C1 segment of cervical spinal cord (tissue), 14 donors: ENCODE measurements at places on chromosomes 4 and X.

DNA sequence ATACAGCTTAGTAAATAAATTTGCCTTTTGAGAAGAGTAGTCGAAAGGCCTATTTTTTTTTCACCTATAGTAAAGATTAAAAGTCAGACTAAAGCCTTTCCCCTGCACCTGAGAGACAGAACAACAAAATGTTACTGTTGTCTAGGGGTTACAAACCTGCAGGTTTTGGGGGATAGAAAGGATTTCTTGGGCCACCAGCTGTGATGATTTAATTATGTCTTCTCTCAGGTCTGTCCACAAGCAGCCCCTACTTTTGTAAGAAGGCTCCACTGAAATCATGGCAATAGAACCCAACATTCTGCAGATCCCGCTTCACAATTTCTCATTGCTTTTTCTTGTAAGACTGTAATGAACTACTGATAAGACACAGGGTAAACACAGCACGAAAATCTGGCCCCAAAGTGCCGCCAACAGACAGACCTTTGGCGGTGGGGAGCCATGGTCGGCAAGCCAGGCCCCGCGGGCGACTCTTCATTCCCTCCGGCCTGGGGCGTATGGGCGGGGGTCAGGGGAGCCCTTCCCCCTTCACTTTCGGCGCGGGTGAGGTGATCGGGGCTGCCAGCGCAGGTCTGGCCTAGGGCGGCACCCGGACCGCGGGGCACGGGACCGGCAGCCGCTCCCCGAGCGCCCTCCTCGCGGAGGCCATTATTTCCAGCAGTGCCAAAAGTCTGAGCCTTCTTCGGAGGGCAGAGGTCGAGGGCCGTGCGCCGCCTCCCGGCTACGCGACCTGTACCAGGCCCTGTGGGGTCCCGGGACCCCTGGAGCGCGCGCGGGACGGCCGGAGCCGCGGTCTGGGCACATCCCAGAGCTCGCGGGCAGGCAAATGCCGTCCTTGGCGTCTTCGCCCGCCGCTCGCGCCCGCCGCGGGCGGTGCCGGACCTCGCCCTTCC lies 812 bp upstream of the KDM6A start:
- DNase-seq: peak; percentile 66

GRCh38 chr4:91064157-91064853 lies 937.1 kb downstream of the CCSER1 start:
- DNase-seq: no peak

DNA sequence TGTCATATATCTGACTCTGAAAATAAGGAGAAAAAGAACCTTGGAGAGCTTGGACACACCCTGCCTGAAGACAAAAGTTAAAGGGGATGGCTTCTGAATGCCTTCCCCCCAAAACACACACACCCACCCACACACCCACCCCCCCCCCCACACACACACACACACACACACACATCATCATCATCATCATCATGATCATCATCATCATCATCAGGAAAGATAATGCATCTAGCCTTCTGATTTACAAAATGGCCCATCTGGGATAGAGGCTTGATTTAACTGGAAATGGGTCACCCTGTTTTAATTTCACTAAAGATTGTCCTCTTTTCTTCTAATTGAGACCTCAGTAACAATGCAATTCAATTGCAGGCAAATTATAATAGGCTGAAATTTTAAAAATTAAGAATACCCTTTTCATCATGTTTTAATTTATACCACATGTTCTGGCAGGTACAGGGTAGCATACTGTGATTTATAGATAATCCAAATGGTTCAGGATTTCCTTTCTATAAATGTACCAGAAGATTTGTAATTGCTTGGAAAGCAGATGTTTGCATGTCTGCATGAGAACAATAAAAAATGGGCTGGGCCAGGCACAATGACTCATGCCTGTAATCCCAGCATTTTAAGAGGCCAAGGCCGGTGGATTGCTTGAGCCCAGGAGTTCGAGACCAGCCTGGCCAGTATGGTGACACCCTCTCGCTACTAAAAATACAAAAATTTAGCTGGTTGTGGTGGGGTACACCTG lies 56.5 kb downstream of the TRIM2 start:
- no peak for DNase-seq

- no peak for DNase-seq
Observed at GRCh38 chr4:75655562-75655961, 17.6 kb downstream of the G3BP2 start.

GRCh38 chr4:98209111-98209510 lies 52.1 kb upstream of the RAP1GDS1 start:
- no peak for DNase-seq

GRCh38 chrX:69493766-69494165 lies 10.4 kb upstream of the NALF2 start:
- DNase-seq: no peak

DNA sequence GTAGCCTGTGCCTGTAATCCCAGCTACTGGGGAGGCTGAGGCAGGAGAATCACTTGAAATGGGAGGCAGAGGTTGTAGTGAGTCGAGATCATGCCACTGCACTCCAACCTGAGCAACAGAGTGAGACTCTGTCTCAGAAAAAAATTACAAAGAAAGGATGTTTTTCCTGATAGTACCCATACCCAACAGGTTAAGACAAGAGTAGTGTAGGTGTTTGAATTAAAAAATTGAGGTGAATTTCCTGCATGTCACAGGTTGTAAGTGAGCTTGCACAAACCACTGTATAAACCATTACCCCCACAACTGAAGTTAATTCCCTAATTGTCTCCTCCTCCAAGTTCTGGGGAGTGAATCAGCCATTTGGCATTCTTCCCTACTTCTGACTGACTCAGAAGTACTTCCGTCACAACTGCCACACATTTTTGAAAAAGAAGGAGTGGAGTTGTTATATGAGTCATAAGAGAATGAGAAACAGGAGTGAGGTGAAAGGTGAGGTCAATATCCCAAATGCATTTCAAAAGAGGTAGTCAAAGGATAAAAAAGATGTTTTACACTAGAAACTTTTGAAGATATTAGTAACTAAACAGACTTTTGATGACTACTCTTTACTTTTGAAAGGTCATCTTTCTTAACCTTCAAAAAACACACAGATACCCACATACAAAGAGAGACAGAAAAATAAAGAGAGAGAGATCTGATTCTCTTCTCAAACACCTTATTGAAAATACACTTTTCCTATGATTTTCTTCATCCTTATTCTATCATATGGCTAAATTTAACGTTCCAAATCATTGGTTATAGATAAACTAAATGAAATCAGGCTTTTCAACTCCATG lies 134.5 kb downstream of the BTC start:
- no peak for DNase-seq

GRCh38 chrX:154719132-154719675 lies 31.7 kb downstream of the GAB3 start:
- no peak for DNase-seq

- no peak for DNase-seq
Observed at GRCh38 chr4:128525992-128526630, 238.5 kb upstream of the PGRMC2 start.

DNA sequence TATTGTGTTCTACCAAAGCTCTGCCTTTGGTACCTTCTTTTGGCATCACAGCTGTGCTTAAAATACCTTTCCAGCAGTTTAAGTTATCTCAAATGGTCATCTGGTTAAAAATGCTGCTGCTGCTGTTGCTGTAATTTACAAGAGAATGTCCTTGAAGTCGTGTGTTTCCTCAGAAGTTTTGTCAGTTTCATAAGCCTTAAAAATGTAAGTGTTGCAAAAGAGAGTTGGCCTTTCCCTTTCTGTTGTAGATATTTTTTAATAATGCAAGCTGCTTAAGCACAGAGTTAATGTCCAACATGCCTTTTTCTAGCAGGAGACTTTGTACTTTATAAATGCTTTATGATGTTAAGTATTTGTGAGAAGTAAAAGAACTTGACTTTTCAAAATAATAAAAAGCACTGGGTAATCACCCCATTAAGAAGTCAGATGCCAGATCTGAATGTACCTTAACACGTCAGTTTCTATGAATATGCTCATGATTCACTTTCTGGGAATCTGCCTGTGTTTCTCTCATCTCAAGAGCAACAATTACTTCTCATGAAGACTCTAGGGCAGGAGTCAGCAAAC lies 35.3 kb upstream of the TENM3 start:
- no peak for DNase-seq
